ENCODE measurements at places on chromosomes 16 and 17.

- DNase-seq = peak; percentile 7
These were observed 31.3 kb downstream of the DCUN1D3 start for GRCh38 chr16:20868890-20869289.

GRCh38 chr16:85010446-85010930 is 847 bp downstream of the ZDHHC7 start:
- DNase-seq = no peak

DNA sequence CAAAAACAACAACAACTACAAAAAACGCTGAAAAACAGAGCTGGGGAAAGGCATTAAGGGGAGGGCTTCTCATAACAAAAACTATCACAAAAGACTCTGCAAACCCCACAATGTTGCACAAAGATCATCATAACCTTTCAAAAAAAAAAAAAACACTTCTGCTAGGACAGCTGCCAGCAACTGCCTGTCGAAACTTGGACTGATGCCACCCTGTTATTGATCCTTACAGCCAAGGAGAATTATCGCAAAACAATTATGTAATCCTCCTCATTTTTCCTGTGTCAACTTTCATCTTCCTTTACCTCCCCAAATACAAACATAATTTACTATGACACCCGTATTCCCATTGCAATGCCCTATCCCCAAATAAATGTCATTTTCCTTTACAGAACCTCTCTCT is 9.3 kb downstream of the CCDC40 start:
- peak; percentile 54 for DNase-seq

GRCh38 chr17:67253384-67253783 is 8.4 kb upstream of the HELZ start:
- DNase-seq = no peak

DNA sequence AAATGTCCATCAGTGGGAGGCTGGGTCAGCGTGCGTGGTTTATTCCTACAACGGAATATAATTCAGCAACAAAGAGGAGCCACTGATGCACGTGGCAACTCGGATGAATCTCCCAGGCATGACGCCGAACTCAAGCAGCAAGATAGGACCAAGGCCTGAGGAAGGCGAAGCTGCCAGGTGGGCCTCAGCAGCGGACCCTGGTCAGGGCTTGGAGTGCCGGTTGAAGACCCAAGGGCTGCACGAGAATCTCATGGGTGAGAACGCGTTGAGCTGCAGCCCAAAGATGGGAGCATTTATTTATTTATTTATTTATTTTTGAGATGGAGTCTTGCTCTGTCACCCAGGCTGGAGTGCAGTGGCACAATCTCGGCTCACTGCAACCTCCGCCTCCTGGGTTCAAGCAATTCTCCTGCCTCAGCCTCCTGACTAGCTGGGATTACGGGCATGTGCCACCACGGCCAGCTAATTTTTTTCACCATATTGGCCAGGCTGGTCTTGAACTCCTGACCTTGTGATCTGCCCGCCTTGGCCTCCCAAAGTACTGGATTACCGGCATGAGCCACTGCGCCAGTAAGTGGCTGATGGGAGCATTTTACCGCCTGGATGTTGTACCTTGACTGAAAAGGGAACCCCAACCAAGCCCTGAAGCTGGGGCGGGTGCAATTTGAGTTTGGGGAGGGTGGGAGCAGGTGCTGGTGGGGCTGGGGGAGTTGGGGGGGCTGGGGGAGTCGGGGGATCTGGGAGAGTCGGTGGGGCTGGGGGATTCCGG is 18.1 kb upstream of the BAHCC1 start:
- DNase-seq = no peak

GRCh38 chr17:69468207-69468606 is 53.7 kb downstream of the MAP2K6 start:
- DNase-seq = no peak

GRCh38 chr17:35879773-35880654 is at the start of gene CCL5:
Gene CCL5, minus strand, starts transcription at chr17:35880360.
- no peak for DNase-seq

- DNase-seq = no peak
These were observed 99.9 kb upstream of the CORO6 start for GRCh38 chr17:29722411-29723198.

DNA sequence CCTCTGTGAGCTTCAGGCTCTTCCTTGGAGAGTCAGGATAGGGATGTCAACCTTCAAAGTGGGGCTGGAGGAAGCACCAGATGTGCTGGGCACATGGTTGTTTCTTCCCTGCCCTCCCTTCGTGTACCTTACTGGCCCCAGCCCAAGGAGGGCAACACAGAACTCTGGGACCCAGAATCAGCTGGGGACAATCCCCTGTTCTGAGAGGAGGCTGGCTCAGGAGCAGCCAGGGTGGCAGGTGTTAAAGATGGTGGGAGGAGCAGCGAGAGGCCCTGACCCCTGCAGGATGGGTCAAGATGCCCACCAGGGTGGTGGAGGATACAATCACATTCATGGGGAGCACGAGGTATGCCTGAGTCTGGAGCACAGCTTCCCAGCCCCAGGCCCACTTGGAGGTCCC is 300.4 kb downstream of the ABCC12 start:
- no peak for DNase-seq

- peak; percentile 2 for DNase-seq
These were observed 523 bp downstream of the KCTD2 start for GRCh38 chr17:75047398-75048098.

- DNase-seq = no peak
These were observed 39.1 kb downstream of the CDRT15 start for GRCh38 chr17:14197586-14197985.

DNA sequence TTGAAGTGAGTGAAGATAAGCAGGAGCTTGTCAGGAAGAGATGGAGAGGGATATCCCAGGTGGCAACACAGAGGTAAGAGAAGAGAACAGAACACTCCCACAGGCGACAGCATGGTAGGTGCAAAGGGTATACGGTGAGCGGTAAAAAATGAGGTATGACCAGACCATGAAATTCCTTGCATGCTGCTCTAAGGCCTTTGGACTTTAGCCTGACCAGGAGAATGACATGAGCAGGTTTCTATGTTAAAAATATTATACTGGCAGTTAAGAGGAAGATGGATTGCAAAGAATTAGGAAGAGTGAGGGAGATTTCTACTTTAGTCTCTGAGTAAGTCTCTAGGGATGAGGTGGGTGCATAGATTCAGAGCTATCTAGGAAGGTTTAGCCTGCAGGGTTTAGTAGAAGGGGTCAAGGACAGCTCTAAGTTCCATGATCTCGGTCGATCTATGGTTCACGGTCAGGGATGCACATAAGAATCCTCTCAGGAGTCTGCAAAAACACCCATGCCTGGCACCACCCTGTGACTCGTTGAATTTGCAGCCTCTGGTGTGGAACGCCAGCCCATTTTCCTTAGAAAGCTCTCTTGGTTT is 65.7 kb downstream of the HLF start:
- no peak for DNase-seq

- DNase-seq = no peak
These were observed 7.9 kb downstream of the ENGASE start for GRCh38 chr17:79082311-79083190.

DNA sequence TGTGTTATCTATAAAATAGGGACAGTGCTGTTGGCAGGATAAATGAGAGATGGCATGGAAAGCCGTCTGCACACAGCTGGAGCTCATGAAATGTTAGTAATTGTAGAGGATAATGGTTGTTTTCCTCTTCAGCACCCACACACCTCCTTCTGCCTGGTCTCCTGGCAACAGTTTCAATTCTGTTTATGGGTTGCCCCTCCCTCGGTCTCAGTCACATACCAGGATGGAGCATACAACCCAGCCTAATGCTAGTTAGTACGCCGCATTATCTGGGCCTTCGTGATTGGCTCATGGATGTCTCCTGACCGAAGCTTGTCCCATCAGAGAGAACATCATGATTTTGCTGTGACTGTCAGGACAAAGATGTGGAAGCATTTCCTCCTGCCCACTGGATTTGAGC is 126.2 kb upstream of the WSCD1 start:
- DNase-seq = no peak

GRCh38 chr16:788399-789126 is at the start of gene CHTF18:
Gene CHTF18, plus strand, starts transcription at chr16:788620. Its CDS starts 65 bp downstream, at chr16:788685.
- peak; percentile 82 for DNase-seq

DNA sequence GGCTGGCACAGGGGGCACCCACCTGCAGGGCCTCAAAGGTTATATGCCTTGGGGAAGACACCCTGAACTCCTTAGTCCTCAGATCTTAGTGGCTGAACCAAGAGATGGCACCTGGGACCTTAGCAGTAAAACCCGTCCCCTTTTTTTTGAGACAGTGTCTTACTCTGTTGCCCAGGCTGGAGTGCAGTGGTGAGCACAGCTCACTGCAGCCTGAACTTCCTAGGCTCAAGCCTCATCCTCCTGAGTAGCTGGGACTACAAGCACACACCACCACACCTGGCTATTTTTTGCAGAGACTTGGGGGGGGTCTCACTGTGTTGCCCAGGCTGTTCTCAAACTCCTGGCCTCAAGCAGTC is 237.2 kb downstream of the MRTFB start:
- DNase-seq = no peak

DNA sequence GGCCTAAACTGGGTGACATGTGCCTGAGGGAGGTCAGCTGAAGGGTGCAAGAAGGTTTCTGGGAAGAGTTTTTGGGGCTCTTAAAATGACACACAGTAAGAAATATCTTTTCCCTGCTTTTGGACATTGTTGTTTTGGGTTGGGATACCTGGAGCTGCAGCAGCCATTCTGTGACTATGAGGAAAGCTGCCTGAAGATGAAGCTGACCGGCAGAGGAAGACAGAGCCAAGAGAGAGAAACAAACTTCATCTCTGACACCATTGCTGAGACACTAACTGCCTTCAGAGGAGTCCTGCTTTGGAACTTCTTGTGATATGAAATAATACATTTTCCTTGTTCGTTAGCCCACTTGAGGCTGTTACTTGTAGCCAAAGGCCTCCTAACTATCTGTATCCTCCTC is 8.8 kb upstream of the WNT3 start:
- no peak for DNase-seq

GRCh38 chr16:31301708-31302400 is 42.1 kb downstream of the ITGAM start:
- no peak for DNase-seq

DNA sequence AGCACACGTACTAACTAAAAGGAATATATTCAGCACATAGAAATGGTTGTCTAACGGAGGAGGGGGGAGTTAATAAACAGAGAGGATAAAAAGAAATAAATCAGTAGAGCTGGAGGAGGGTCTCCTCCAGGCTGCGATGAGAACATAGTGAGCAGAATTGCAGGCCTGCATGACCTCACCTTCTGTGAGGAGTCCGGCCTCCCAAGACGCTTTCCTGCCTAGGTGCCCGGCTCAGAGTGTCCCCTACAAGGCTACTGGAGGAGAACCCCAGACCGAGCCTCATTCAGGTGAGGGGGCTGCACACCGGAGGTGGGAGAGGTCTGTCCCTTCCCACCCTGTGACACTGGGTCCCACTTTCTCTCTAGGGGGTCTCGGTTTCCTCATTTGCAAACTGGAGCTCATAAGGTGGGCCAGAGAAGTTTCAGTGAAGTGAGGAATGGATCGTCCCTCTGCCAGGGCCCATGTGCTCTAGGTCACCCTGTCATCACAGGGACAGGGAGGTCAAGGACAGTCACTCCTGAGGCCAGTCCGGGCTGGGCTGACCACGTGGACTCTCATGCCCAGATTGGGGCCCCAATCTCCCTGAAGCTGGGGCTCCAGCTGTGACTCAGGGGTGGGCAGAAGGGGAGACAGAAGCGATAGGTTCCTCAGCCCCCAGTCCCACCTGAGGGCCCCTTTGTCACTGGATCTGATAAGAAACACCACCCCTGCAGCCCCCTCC is 3.3 kb upstream of the HBM start:
- DNase-seq = no peak

- DNase-seq = no peak
These were observed 11.8 kb upstream of the PHF12 start for GRCh38 chr17:28963055-28963611.

GRCh38 chr17:31448467-31449077 is 57.1 kb downstream of the RAB11FIP4 start:
- DNase-seq = no peak

DNA sequence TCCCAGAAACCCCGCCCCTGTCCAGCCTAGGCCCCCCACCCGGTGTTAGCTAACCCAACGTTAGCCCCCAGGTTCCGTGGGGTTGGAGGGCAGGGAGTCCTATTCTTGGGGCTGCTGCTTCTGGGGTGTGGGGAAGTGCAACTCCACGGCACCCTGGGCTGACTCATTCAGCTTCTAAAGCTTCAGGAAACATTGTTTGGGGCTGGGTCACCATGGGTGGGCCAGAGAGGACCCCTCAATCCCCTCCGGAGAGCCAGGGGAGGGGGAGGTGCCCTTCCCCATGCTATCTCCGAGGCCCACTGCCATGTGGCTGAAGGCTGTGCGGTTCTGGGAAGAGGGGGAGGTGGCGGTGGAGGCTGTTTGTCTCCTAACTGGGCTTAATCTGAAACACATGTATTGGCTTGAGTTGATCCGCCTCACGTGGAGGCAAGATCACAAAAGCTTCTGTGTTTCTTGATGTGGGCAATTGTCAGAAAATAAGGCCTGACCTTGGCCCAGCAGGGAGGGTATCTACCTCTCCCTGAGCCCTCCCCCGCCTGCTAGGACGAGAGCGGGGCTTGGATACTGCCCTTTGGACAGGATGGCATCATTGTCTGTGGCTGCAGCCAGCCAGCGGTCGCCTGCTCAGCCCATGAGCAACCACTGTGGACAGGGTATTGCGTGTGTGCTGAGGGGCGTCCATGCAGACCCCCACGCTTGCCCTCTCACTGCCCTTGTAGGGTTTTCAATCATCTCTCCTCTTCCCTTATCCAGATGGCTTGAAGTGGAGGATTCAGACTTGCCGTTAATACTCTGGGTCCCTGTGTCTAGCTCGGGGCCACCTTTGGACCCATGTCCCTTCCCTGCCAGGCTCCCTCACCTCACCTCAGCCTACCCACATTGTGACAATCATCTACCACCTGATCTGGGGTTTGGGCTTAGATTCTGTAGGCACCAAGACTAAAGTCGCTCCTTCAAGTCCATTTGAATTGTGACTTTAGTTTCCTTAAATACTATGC is 1.3 kb downstream of the SERPINF1 start:
- DNase-seq = no peak

DNA sequence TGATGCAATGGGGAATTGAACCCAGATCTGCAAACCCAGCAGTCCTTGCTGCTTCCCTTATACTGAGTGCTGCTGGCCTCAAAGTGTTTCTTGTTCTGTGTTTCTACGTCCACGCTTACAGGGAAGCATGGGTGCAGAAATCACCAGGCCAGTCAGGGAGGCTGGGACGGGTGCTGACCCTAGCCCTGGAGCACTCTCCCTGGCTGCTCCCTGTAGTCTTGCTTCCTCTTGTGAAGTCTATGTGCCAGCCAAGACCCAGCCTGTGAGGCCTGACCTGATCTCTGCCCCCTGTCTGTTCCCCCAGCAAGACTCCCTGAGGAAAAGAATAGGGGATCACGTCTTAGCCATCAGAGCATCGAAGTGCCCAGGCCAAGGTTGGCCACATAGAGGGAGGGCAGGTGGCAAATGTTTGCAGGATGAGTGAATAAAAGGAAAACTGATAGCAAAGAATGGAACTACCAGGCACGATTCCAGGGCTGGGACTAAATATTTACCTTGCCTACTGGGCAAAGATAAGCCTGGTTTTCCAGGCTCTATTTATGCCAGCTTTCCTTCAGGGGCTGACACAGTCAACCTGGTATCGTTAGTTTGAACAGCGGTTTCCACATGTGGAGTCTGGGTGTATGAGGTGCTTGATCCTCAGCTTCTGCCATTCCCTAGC is 41.2 kb upstream of the RHOT1 start:
- DNase-seq = peak; percentile 85

- DNase-seq = no peak
These were observed 6.3 kb upstream of the PABPN1L start for GRCh38 chr16:88872650-88873331.

- no peak for DNase-seq
These were observed 33.7 kb downstream of the GINS3 start for GRCh38 chr16:58425756-58426494.
